ENCODE measurements at places on chromosomes 11 and 22.
A peak's percentile ranks its signal among the peaks of the same experiment; 100 is the strongest.

DNA sequence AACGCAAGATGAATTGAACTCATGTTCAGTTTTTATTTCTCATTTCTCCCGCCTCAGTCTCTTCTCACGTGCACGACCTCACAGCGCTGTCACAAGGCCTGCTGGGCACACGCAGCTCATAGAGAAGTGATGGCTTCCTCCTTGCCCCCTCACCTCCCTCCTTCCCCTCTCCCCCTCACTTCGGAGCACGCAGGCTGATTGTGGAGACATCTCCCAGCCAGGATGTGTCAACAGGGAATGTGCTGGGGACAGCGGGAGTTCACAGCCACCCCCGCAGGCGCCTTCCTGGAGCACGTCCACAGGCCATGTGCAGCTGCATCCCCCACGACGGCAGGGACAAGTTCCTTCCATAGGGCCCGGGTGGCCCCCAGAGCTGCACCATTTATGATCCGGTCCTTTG, 29.1 kb upstream of the KRTAP5-6 start:
- DNase-seq: no peak

GRCh38 chr11:121244884-121245283, 47.7 kb upstream of the SC5D start:
- no peak for DNase-seq

- no peak for DNase-seq
These were observed 60.6 kb upstream of the PRDM11 start for GRCh38 chr11:45085646-45086501.

- DNase-seq: no peak
These were observed 27.3 kb downstream of the CTSC start for GRCh38 chr11:88310246-88310645.

DNA sequence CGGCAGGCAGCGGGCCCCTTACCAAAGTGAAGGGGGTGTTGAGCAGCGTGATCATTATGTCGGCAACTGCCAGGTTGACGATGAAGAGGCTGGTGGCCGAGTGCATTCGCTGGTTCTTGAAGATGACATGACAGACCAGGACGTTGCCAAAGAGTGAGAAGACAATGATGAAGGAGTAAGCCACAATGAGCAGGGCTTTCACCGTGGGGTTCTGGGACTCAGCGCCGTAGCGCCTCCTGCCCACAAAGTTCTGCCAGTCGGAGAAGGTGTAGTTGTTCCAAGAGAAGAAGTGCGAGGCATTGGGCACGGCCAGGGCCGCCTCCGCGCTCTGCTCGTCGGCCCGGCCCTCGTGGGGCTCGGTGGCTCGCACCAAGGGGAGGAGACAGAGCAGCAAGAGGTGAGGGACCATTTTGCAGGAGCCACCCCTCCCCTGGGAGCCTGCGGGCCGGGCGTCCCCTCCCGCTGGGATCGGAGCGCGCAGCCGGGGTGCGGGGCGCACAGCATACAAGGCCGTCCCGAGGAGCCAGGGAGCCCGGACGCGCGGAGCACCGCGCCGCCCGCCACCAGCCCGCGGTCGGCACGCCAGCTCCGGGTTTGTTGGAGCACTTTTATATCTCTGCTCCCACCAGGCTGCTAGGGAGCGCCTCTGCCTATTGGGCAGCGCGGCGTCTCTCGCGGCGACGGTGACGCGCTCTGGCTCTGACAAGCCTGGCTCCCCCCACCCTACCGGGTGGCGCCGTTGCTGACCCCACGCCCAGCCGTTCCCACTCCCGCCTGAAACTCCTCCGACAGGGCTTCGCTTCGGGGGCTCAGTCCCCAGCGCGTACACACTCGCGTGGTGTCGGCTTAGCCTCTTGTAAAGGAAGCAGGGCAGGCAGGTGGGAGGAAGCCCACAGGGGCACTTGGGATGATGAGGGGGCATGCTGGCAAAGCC, at the start of gene GPR83:
Gene GPR83 (minus strand): TSS at position 581 of the 934 bp plus-strand sequence. CDS start 172 bp downstream, at position 409.
- no peak for DNase-seq

DNA sequence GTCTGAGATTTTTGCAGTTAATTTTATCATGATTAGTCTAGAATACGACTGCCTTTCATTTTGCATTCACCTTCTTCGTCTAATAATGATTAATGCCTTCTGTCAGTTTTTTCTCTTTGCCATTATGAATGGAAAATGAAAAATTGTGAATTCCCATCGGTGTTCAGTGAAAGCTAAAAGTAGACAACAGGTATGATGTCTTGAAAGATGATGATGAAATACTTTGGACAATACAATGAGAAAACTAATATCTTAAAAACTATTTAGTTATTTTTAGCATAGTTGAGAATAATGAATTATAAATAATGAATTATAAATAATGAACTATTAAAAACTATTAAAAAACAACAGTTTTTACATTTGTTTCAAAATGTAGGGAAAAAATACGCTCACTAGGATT, 5.0 kb downstream of the C11orf58 start:
- no peak for DNase-seq

- no peak for DNase-seq
These were observed 2.6 kb downstream of the KCNJ5 start for GRCh38 chr11:128893578-128894285.

- DNase-seq: no peak
These were observed 21.2 kb downstream of the BLID start for GRCh38 chr11:122094836-122095235.

DNA sequence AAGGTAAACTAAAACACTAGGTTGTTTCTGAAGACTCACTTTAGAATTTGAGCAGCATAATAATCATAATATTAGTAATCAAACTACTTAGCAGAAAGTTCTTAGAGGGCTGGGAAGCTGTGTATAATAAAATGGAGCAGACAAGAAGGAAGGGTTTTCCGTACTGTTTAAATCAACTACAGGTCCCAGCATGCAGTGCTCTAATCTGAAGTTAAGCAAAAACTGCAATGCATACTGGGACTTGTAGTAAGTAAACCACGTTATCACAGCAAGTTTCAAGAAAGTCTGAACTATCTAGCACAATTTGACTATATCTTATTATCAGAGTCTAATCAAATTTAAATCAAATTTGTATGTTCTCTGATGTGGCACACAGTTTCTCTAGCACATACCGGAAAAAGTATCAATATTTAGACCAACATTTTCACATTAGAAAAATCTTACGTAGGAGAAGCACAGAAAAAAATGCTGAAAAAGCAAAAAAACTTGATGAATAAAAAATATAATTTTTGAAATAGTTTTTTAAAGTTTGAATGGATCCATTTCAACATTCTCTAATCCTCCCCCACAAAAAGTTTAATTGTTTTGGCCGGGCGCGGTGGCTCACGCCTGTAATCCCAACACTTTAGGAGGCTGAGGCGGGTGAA, 8.2 kb downstream of the PHF21A start:
- no peak for DNase-seq

DNA sequence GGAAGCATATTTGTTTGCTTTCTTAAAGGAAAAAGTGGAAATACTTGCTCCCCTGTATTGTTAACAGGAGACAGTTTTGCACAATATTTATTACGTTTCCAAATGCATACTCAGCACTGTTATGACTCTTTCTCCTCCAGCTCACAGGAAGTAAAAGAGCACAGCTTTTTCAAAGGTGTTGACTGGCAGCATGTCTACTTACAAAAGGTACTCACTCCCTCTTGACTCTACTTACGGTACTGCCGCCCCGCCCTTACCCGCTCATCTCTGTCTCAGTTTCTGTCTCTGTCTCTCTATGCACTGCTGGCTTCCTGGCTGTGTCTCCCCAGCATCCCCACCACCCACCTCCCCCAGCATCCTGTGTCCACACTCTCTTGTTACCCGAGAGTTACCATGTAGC, 32.2 kb upstream of the MYO18B start:
- DNase-seq: no peak

GRCh38 chr11:63916837-63917691, at the start of gene RCOR2:
Gene RCOR2, minus strand, starts transcription at chr11:63917164. Its CDS starts 708 bp downstream, at chr11:63916456.
- peak; percentile 89 for DNase-seq

GRCh38 chr22:27680636-27681035, 120.9 kb downstream of the MN1 start:
- DNase-seq: no peak

DNA sequence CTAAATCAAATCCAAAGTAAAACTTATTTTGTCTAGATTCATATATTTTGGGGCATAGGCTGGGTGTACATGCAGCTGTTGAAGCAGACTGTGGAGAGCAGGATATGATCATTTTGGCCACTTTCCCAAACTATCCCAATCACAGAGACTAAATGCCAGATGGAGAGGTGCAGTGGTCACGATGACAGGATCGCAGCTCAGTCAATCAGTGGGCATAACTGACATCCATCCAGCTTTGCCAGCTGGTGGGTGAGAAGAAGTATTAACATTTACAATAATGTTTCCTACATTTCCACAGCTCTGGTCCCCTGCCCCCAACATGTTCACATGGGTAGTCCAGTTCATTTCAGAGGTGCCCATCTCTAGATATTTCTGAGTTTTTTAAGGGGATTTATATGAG, 255.5 kb upstream of the SESN3 start:
- DNase-seq: no peak

DNA sequence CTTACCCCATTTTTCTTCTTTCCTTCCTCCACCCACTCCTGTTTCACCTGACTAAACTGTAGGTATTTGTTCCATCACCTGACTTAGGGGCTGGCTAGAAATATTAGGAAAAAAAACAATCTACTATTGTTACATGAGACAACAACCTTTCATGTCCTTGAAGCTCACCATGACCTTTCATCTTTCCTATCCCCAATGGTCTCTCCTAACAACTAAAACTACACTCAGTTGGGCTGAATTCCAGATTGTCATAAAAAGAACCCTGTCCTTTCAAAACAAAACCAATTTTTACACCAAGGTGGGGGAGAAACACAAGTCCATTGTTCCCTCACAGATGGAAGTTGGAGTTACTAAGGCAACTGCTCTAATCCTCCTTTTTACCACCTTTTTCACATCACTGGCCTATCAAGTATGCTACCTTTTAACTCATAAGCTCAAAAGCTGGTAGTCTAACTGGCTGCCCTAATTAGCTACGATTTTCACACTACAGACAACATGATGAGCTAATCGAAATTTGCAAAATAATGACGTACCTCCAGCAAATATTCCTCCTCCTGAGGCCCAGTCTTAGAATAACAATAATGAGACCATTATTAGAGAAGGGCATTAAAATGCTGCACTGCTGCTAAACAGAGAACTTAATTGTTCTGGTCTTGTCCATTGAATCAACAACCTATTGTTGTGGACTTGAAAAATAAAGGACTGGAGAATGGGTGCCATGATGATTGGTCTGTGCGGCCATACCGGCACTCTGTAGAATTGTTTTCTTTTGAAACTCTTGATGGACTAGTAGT, 46.5 kb upstream of the SOX6 start:
- no peak for DNase-seq

GRCh38 chr11:45745065-45745811, 59.7 kb upstream of the SLC35C1 start:
- no peak for DNase-seq

- DNase-seq: peak; percentile 56
These were observed 11.5 kb downstream of the P2RX3 start for GRCh38 chr11:57349491-57350274.

DNA sequence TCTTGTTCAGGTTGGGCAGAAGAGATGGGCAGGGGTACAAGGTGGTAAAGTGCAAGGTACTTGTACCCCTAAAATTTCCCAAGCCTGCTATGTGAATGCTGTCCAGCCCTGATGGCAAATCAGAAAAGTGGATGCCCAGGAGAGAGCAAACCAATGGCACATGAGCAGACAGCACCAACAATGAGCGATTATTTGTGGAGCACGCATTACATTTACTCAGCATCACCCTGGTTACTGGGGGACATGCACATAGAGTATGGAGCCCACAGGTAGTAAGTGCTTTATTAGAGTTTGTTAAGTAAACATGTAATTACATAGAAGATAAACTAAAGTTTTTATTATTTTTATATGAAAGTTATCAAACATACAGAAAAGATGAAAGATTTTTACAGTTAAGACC, 165.7 kb downstream of the NTM start:
- no peak for DNase-seq

GRCh38 chr11:2574553-2575535, 125.0 kb downstream of the KCNQ1OT1 start:
- no peak for DNase-seq

GRCh38 chr11:18853086-18853720, 61.6 kb upstream of the PTPN5 start:
- no peak for DNase-seq

DNA sequence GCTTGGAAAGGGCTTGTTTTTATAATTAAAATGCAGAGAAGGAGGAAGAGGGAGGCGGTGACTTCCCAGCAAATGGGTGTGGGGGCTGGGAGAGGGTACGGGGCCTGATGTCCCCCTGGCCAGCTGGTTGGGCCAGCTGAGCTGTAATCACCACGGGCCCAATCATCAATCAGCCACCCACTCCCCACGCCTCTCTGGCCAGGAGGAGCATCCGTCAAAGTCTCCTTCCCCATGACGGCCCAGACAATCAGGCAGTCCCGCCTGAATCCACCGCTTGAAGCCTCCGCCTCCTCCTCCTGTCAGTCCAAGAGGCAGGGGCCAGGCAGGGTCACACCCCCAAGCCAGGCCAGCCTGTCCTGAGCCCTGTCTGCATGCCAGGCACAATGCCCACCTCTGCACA, 13.3 kb upstream of the CABP7 start:
- no peak for DNase-seq

- DNase-seq: no peak
These were observed 243.4 kb upstream of the PLET1 start for GRCh38 chr11:112504056-112504455.

DNA sequence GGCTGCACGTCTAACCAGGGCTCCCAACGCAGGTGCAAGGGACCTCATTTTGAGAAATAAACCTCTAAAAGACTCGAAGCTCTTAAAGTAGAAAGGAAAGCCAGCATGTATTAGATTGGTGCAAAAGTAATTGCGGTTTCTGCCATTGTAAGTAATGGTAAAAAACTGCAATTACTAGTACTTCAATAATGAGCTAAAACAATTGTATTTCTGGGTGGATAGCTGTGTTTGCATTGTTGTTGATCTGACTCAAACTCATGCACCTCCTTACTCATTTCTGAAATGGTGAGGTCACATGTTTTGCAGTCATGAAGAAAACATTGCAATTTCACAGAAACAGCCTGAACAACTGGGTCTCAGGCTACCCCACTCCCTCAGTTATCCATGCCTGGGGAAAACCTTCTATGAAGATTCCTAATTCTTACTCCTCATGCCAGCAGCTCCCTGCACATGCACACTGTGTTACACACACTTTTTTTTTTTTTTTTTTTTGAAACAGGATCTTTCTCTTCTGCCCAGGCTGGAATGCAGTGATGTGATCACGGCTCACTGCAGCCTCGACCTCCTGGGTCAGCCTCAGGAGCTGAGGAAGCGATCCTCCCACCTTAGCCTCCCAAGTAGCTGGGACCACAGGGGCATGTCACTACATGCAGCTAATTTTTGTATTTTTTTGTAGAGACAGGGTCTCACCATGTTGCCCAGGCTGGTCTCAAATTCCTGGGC, 24.6 kb downstream of the VWCE start:
- no peak for DNase-seq

GRCh38 chr11:2303627-2304505, 2.1 kb downstream of the TSPAN32 start:
- DNase-seq: peak; percentile 48

Data from SJSA1 (cell line).